ENCODE measurements at places on chromosomes 7 and 10. TPM values are rescaled to one million over a fixed set of nuclear protein-coding genes. Genes with fewer than 3 reads are reported as not detected.

- H3K27ac ChIP-seq = no peak overlapping the region
- H3K27me3 ChIP-seq = no peaks in the 10 kb centered on the region
- DNase-seq = no peak
- no peaks in the 10 kb centered on the region for H3K4me1 ChIP-seq
- H3K36me3 ChIP-seq = no peaks in the 10 kb centered on the region
These were observed 240.3 kb downstream of the IPMK start for GRCh38 chr10:58027426-58027825.

CALCR gene
- total RNA-seq = 5.3 TPM

AFAP1L2 gene
- total RNA-seq = 24.0 TPM

- peaks cover 2% of the 10 kb centered on the region for H3K4me1 ChIP-seq
- peak; percentile 72 for DNase-seq
- peak overlapping the region; percentile 85 for H3K27ac ChIP-seq
- peak overlapping the region; percentile 74 for H3K4me3 ChIP-seq
These were observed 2.7 kb downstream of the MXI1 start for GRCh38 chr10:110209926-110210673.

MOGAT3 gene
- total RNA-seq = 0.25 TPM

- H3K27ac ChIP-seq = no peak overlapping the region
- H3K4me1 ChIP-seq = no peaks in the 10 kb centered on the region
- no peak for DNase-seq
- H3K36me3 ChIP-seq = no peaks in the 10 kb centered on the region
These were observed 14.0 kb downstream of the ZCCHC24 start for GRCh38 chr10:79431428-79431827.

FGL2 gene
- total RNA-seq = 96.9 TPM

DNA sequence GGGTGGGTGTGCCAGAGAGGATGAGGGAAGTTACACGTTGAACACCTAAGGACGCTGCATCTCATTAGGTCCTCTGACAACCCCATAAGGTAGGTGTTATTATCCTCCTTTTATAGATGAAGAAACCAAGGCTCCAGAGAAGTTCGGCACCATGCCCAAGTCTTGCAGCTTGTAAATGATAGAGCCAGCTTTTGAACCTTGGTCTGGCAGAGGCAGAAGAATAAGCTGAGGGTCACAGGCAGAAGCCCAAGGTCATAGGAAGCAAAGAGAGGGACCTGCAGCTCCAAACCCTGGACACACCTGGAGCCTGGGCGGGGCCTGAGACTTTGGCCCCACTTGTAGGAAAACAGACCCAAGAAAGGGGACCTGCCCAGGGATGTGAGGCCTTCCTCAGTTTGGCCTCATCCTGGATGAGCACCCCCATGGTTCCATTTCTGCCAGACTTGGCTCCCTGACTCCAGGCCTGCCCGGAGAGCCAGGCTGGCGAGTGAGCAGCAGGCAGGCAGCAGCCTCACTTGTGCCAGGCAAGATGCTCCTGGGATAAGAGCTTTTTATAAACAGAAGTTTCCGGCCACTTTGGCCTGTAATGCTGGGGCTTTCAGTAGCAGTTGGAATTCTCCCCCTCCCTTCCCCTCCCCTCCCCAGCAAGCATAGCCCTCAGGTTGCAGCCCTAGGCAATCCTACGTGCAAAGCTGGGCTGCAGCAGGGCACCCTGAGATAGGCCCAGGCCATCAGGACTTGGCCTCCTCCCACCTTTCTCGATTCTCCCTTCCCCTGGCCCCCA, 2.4 kb downstream of the KCNH2 start:
- no peak overlapping the region for H3K4me3 ChIP-seq
- no peak for DNase-seq
- no peaks in the 10 kb centered on the region for H3K36me3 ChIP-seq
- peaks cover 3% of the 10 kb centered on the region for H3K4me1 ChIP-seq
- H3K27me3 ChIP-seq = peaks cover 5% of the 10 kb centered on the region
- H3K27ac ChIP-seq = no peak overlapping the region

- H3K27me3 ChIP-seq = no peaks in the 10 kb centered on the region
- no peaks in the 10 kb centered on the region for H3K36me3 ChIP-seq
- H3K4me3 ChIP-seq = no peak overlapping the region
- no peaks in the 10 kb centered on the region for H3K4me1 ChIP-seq
These were observed 43.0 kb downstream of the INSIG1 start for GRCh38 chr7:155340721-155341120.

AGR2 gene
- 164 TPM for total RNA-seq

- H3K4me3 ChIP-seq = no peak overlapping the region
- DNase-seq = no peak
- H3K36me3 ChIP-seq = no peaks in the 10 kb centered on the region
- H3K27ac ChIP-seq = no peak overlapping the region
- H3K27me3 ChIP-seq = no peaks in the 10 kb centered on the region
These were observed 3.8 kb downstream of the PLCE1 start for GRCh38 chr10:93997546-93997945.

DNA sequence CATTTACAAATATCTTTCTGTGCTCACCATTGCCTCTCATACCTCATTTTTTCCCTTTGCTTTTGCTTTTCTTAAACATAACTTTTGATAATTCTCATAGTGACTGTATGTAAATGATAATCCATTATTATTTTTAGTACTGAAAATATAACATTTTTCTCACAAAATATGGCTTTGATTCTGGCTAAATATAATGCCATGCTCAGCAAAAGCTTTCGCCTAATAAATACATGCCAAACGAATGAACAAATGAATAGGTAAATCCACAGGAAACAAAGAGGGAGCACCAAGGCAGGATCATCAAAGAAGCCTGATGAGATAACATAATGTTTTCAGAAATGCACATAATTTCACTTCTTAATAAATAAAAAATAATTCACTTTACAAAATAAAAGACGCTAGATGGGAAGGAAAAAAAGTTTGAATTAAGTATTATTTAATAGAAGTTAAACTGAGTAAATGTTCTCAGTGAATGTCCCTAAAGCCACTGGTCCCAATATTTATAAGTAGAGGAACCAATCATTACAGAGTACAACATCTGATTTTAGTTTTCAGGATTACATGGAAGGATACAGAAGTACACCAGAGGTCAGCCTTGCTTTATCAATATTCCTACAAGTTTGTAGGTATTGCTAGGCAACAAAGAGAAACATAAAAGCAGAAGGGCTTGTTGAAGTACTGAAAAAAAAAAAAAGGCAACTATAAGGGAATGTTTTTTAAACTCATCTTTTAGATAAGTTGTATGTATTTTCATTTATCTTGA, 52.3 kb downstream of the RNLS start:
- no peak overlapping the region for H3K4me3 ChIP-seq
- no peaks in the 10 kb centered on the region for H3K36me3 ChIP-seq
- no peak for DNase-seq
- H3K27me3 ChIP-seq = no peaks in the 10 kb centered on the region
- no peaks in the 10 kb centered on the region for H3K4me1 ChIP-seq
- H3K27ac ChIP-seq = no peak overlapping the region

- DNase-seq = no peak
- no peak overlapping the region for H3K4me3 ChIP-seq
- no peaks in the 10 kb centered on the region for H3K27me3 ChIP-seq
- H3K4me1 ChIP-seq = peaks cover 2% of the 10 kb centered on the region
These were observed 12.7 kb downstream of the NCOA4 start for GRCh38 chr10:46017733-46018132.

COA1 gene
- 49.6 TPM for total RNA-seq

GRCh38 chr10:109894516-109894915, 28.8 kb downstream of the XPNPEP1 start:
- no peaks in the 10 kb centered on the region for H3K27me3 ChIP-seq
- H3K4me3 ChIP-seq = no peak overlapping the region
- H3K27ac ChIP-seq = no peak overlapping the region
- peaks cover 18% of the 10 kb centered on the region for H3K4me1 ChIP-seq
- H3K36me3 ChIP-seq = peaks cover 18% of the 10 kb centered on the region

- DNase-seq = no peak
- no peak overlapping the region for H3K4me3 ChIP-seq
- H3K36me3 ChIP-seq = no peaks in the 10 kb centered on the region
- H3K27me3 ChIP-seq = no peaks in the 10 kb centered on the region
These were observed 286.5 kb upstream of the SORCS1 start for GRCh38 chr10:107451047-107451446.

GRCh38 chr7:141220263-141220880, 146.5 kb downstream of the TMEM178B start:
- no peaks in the 10 kb centered on the region for H3K27me3 ChIP-seq
- H3K27ac ChIP-seq = no peak overlapping the region
- DNase-seq = no peak
- H3K36me3 ChIP-seq = no peaks in the 10 kb centered on the region
- H3K4me1 ChIP-seq = no peaks in the 10 kb centered on the region

GRCh38 chr10:68109331-68109730, at the start of gene MYPN:
Gene MYPN (plus strand): TSS chr10:68109488. CDS start chr10:68121439, 11,951 bp downstream.
- no peak within 1 kb of the TSS for H3K27ac ChIP-seq
- no peaks in the 10 kb centered on the region for H3K4me1 ChIP-seq
- H3K27me3 ChIP-seq = no peaks in the 10 kb centered on the region
- no peak within 1 kb of the TSS for H3K4me3 ChIP-seq
- H3K36me3 ChIP-seq = no peaks in the 10 kb centered on the region

TMEM60 gene
- total RNA-seq = 11.9 TPM

GRCh38 chr7:55083206-55083605, 64.4 kb downstream of the EGFR start:
- DNase-seq = no peak
- no peaks in the 10 kb centered on the region for H3K27me3 ChIP-seq
- no peak overlapping the region for H3K27ac ChIP-seq
- no peaks in the 10 kb centered on the region for H3K36me3 ChIP-seq
- no peak overlapping the region for H3K4me3 ChIP-seq

GNAT3 gene
- total RNA-seq = not detected

ACSL5 gene
- total RNA-seq = 21.8 TPM

PON3 gene
- 1.6 TPM for total RNA-seq

DNA sequence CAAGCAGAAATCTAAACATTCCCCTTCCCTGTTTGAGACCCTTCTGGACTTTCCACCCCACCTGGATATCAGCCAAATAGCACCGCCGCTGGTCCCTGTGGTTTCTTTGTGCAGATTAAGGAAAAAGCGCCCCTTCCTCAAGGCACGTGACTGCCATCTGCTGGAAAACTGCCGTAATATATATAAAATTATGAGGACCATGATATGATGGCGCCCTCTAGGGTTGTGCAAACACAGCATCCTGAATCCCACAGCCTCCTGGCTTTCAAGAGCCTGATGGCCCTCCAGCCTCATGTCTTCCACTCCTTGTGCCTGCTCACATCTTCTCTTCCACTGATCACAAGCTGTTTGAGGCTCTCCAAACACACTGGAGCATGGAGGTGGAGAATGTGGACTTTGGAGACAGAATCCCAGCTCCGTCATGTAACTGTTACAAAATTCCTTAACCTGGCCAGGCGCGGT, 121.3 kb downstream of the MYL10 start:
- no peak overlapping the region for H3K4me3 ChIP-seq
- no peaks in the 10 kb centered on the region for H3K36me3 ChIP-seq
- no peaks in the 10 kb centered on the region for H3K27me3 ChIP-seq
- no peaks in the 10 kb centered on the region for H3K4me1 ChIP-seq

DNA sequence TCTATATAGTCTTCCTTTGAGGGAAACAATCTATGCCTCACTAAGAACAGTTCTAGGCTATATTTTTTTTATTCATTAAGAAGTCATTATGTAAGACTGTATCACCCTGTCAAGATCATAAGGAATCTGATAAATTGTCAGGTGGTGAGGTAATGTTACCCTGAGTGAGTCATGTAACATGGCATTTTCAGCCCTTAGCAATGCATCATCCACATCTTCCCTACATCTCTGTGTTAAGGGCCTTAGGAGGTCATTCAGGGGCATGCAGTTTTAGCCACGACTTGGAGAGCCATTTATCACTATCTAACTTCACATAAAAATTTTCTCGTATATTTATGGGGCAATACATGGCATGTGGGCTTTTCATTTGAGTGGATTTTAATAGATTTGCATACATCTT, 924.5 kb upstream of the MBL2 start:
- no peak for DNase-seq
- H3K4me3 ChIP-seq = no peak overlapping the region
- no peaks in the 10 kb centered on the region for H3K36me3 ChIP-seq
- H3K4me1 ChIP-seq = no peaks in the 10 kb centered on the region
- H3K27ac ChIP-seq = no peak overlapping the region

GRCh38 chr10:20598590-20598989, 298.5 kb downstream of the NEBL start:
- no peaks in the 10 kb centered on the region for H3K4me1 ChIP-seq
- no peaks in the 10 kb centered on the region for H3K27me3 ChIP-seq
- DNase-seq = no peak
- H3K4me3 ChIP-seq = no peak overlapping the region
- H3K27ac ChIP-seq = no peak overlapping the region

DNA sequence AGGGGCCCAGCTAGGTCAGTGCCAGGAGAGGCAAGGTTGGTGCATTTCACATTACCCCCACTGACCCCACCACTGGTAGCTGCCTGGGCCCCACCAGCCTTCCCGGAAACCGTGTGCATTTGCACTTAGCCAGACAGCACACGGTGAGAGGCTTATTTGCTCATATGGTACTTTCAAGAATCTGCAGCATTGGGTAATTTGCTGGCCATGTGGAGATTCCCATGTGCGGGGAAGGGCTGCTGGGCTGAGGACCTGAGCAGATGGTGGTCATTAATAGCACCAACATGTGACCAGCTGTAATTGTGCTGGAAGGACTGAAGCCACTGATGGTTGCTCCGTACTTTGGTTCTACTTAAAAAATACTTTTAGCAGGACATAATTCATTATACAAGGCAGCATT, 323.8 kb downstream of the DPP6 start:
- no peaks in the 10 kb centered on the region for H3K4me1 ChIP-seq
- DNase-seq = no peak
- no peaks in the 10 kb centered on the region for H3K27me3 ChIP-seq

OPN1SW gene
- not detected for total RNA-seq

ACBD7 gene
- total RNA-seq = 0.50 TPM

MIOS gene
- 37.0 TPM for total RNA-seq

GRCh38 chr10:70432101-70432500, 9.4 kb downstream of the NODAL start:
- peaks cover 4% of the 10 kb centered on the region for H3K4me1 ChIP-seq
- no peak overlapping the region for H3K27ac ChIP-seq
- H3K4me3 ChIP-seq = no peak overlapping the region
- no peak for DNase-seq
- no peaks in the 10 kb centered on the region for H3K27me3 ChIP-seq
- H3K36me3 ChIP-seq = peaks cover 2% of the 10 kb centered on the region

GRCh38 chr7:158587162-158588084, at the start of gene PTPRN2:
Gene PTPRN2 (minus strand): TSS chr7:158587823.
- no peak within 1 kb of the TSS for H3K27ac ChIP-seq
- peaks cover 20% of the 10 kb centered on the region for H3K27me3 ChIP-seq
- H3K4me3 ChIP-seq = no peak within 1 kb of the TSS
- DNase-seq = peak; percentile 75

DNA sequence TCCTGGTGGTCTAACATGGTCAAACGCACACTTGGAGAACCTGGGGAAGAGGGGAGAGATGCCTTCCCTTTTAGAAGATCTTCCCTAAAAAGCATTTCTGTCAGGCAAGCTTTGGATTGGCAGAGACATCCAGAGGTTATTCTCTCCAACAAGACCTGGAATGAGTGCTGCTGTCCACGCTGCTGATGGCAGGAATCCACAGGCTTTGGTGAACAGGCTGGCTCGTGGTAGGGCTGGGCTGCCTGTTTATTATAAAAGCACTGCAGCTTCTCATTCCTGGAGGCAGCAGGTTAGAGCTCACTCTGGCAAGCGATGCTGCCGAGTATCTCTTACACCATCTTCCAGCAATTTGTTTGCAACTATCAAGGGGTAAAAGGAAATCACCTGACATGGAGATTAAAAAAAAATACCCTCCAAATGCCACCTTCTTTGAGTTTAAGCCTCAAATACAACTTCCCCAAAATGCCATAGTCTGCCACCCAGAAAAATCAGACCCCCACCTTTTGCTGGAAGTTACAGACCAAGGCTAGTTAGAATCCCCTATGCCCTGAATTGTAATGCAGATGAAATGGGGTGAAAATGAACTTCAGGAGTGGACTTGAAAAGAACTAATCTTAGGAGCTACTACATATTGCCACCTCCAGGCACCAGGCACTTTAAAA, 152.1 kb upstream of the KMT2E start:
- peaks cover 2% of the 10 kb centered on the region for H3K36me3 ChIP-seq
- H3K4me3 ChIP-seq = no peak overlapping the region
- H3K27ac ChIP-seq = no peak overlapping the region
- H3K4me1 ChIP-seq = no peaks in the 10 kb centered on the region
- no peaks in the 10 kb centered on the region for H3K27me3 ChIP-seq

Data from kidney (tissue), 22 donors.